ENCODE measurements at places on chromosomes 1 and 21. TPM values are rescaled to one million over a fixed set of nuclear protein-coding genes. Genes with fewer than 3 reads are reported as not detected.

GRCh38 chr21:44530221-44530902, 9.6 kb downstream of the KRTAP10-1 start:
- no peak for DNase-seq

DNA sequence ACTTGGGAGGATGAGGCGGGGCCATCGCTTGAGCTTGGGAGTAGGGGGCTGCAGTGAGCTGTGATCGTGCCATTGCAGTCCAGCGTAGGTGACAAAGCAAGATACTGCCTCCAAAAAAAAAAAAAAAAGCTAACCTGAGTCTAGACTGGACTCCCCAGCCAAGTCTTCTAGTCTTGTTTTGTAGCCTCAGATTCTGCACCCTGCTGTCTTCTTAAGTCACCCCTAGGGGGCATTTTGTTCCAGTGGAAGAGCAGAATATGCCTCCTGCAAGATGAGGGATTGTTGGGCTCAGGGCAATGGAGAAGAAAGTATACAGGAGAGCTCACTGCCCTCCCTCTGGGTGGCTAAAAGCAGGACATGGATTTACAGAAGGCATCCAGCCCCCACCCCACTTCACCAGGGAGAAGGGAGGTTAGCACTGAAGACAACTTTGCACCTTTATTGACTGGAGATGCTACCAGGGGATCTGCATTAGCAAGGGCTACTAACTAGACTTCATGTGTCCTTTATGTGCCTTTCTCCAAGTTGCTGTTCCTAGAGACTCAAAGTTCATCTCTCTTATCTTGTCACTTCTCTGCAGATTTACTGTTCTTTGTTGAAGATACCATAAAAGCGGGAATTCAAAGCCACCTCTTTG, 15.3 kb upstream of the RNF187 start:
- DNase-seq: no peak

Gene VSIG8
- 2.6 TPM for polyA plus RNA-seq

Gene HIVEP3
- polyA plus RNA-seq: 3.3 TPM

- no peak for DNase-seq
Measured at GRCh38 chr1:165496501-165496900, 47.3 kb upstream of the LRRC52 start.

DNA sequence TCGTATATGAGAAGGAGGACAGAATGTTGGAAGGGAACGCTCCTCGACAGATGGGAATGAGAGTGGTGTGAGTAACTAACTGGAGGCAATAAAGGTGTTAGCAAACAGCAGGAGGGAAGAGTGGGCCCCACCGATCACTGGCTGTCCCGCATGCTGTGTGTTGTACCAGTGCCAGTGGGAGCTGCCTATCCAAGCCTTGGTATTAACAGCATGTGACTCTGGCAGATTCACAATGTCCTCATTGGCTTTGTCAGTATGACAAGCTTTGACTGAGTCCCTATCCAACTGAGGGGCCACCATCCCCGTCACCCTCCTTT, 188.3 kb downstream of the NRIP1 start:
- no peak for DNase-seq

DNA sequence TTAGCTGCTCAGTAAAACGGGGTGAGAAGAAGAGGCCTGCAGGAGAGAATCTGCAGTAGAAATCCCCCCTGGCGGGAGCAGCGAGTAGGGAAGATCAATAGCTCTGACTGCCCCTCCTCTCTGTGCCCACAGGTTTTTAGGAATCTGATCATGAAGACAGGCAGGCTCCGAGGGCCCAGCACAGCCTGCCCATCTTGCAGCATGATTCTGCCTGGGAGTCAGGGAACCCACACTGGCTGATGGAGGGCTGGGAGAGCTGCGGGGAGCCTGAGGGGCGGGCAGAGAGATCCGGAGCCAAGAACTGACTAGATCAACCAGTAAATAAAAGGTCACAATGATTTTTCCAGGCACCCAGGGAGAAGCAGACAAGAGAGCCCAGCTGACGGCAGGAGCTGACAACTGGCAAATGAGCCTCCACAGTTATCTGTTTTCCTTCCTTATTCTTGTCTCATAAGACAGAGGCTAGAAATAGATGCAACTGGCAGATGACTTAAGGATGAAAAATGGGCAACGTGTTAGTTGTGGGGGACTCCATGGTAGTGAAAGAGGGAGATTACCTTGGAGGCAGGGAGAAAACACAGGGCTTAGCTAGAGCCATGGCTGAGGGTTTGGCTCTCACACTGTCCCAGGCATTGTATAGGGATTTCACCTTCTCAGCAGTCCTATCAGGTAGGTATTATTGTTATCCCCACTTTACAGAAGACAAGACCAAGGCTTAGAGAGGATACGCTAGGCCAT, 116.2 kb downstream of the PLXNA2 start:
- no peak for DNase-seq

Measured in renal pelvis (tissue), 12 donors.